Kidney epithelial cell (primary cell): ENCODE measurements at places on chromosomes 7 and 10. TPM values are rescaled to one million over a fixed set of nuclear protein-coding genes. Genes with fewer than 3 reads are reported as not detected.

SYNPO2L gene
- not detected in 2 replicates for total RNA-seq

THSD7A gene
- 26.2 and 27.3 TPM in 2 replicates for total RNA-seq

MEST gene
- total RNA-seq: 14.2 and 15.2 TPM in 2 replicates

SEM1 gene
- 17.6 and 41.9 TPM in 2 replicates for total RNA-seq

DNA sequence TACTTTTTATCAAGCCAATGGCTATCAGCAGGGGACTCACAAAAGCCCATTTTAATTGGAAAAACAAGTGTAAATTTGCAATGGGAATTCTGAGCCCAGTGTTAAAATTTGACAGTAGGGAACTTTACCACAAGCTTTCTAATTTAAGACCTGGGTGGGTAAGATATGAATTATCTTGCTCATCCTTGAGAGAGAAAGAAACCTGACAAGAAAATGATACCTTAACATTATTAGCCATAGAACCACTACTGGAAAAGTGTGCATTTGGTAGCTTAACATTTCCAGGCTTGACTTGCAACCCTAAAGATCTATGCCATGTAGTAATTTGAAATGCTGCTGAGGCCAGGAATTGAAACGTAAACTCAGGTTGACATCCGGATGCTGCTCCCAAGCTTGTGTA is 2.7 kb upstream of the ST8SIA6 start:
- no peak for DNase-seq

GRCh38 chr7:157896774-157897555 is 560.2 kb downstream of the DNAJB6 start:
- no peak for DNase-seq

DNA sequence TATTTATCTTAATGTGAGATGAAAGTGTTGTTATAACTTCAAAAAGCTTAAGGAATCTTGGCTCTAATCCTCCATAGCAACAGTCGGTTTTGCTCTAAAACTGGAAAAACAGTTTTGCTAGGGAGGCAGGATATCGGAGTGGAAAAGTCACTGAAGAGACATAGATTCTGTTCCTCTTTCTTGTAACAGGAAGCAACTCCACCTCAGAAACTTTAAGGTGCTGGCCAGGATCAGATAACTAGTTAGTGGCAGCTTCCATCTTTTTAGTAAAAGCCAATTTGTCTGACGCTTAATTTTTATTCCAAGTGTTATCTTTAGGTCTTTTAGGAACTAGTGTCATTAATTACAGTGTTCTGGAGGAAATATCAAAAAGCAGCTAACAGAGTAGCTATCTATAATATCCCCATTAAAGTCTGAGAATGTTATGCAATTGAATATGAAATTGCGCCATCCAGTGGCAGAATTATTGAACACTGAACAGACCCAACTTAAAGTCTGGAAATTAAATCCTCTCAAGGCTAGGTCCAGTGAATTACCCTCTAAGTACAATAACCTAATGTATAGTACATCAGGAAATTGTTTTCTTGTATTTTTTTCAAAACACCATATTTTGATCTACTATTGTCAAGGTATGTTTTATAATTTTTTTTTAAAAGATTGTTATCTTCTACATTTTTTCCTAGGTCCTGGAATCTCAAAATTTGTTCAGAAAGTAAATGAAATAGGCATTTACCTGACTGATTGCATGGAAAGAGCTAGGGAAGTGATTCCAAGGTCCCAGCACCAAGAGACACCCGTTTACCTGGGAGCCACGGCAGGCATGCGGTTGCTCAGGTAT is 65.9 kb upstream of the CC2D2B start:
- DNase-seq: peak; percentile 18

GRCh38 chr10:62308101-62308500 is 39.5 kb upstream of the RTKN2 start:
- no peak for DNase-seq

DNA sequence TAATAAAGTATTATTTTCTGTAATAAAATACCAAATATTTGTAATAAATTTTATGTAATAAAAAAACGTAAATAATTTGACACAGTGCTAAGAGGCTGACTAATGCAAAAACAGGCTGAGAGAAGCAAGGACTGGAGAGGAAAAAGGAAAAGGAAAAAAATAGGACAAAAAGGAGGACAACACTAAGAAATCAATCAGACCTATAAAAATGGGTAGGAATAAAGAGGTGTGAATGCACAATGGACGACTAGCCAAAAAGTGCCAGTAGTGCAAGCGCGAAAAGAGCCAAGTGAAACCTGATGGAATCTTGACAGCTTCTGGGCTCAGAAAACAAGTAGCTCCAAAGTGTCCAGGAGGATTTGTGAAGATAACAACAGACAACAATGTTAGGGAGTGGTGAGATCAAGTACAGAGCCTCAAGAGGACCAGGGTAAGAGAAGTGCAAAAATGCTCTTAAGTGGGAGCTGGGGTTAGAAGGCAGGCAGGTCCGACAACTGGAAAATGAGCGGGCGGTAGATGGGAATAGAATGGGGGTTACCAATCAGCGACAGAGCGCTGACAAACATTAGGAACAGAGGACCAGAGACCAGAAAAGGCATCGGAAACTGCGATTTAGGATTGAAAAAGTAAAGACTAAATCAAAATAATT is 1.2 kb downstream of the BRAF start:
- no peak for DNase-seq
